ENCODE measurements at places on chromosomes 11 and 22.

DNA sequence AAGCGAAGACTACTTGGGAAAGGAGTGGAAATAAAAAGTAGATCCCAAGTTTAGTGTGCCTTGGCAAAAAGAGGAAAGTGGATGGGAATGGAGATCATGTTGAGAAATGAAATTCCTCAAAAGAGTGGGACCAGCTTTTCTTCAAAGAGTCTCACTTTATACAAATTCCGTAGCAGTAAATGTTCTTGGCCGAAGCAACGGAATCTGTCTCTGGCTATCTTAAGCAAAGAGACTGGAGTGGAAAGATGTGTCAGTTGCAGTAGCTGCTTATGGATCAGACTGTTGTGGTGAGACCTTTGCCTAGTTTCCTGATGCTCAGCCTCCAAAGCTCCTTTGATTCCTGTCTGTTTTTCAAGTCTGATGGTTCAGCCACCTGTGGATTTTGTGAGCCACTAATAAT is 73.6 kb downstream of the CSTPP1 start:
- DNase-seq: no peak

- DNase-seq: no peak
Measured at GRCh38 chr11:83259559-83259958, 26.6 kb downstream of the CCDC90B start.

GRCh38 chr11:45674481-45675190 is 9.2 kb upstream of the CHST1 start:
- DNase-seq: no peak

DNA sequence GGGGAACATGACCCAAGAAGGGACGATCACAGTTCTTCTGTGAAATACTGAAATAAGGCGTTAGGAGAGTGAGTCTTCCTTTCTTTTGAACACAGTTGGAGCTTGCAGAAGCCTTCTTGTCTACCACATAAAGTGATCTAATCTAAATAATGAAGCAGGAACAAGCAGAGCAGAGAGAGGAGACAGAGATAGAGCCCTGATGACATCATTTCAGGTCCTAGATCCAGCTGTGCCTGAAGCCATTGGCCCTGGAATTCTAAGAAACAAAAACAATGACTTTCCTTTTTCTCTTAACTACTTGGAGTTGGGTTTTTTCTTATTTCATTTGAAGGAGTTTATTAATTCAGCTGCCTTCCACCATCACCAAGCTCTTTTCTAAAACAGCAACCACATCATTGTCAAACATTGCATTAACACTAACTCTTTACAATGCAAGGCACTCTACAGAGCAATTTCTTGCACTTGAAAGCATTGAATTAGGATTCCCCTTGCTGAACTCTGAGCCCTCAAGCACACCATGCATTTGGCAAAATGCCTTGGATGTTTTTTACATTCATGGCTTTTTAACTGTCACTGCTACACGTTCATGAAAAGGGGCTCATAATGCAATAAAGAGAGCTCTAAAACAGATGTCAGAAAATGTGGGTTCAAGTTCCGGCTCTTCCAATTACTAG is 117.2 kb upstream of the TIMP3 start:
- DNase-seq: no peak

- no peak for DNase-seq
Measured at GRCh38 chr11:55106391-55106790, 155.6 kb upstream of the TRIM48 start.

GRCh38 chr11:106331176-106331575 is 253.7 kb downstream of the AASDHPPT start:
- DNase-seq: no peak
